ENCODE measurements at places on chromosomes 1 and 21. TPM values are rescaled to one million over a fixed set of nuclear protein-coding genes. Genes with fewer than 3 reads are reported as not detected.

- no peak for DNase-seq
These were observed 18.5 kb upstream of the LYPLAL1 start for GRCh38 chr1:219155135-219155534.

DNA sequence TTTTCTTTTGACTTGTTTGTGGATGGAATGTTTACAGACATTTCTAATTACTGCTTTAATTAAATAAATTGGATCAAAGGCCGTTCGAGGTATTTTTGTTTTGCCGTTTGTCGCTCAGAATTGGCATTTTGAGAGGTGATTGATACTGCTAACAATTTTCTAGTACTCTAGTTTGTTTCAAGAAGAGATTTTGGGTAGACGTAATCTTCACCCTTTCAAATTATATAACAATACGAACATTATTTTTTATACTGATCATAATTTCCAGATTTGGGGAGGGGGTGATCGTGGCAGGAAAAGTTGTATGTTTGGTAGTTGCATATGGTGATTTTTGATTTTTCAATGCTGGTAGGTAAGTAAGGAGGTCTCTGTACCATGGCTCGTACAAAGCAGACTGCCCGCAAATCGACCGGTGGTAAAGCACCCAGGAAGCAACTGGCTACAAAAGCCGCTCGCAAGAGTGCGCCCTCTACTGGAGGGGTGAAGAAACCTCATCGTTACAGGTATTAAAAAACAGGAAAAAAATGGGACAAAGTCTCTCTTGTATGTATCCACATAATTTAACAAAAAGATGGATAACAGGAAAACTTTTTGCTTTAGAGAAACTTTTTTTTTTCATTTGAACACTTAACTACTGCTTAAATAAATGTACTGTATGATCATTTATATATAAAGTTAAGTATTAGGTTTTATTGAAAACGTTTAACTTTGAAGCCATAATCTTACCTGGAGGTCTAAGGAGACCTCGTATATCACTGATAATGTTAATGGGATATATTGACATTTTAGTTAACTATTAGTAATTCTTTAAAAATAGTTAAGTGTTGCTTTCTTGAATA, 1.7 kb downstream of the H3-3A start:
- DNase-seq = no peak

DNA sequence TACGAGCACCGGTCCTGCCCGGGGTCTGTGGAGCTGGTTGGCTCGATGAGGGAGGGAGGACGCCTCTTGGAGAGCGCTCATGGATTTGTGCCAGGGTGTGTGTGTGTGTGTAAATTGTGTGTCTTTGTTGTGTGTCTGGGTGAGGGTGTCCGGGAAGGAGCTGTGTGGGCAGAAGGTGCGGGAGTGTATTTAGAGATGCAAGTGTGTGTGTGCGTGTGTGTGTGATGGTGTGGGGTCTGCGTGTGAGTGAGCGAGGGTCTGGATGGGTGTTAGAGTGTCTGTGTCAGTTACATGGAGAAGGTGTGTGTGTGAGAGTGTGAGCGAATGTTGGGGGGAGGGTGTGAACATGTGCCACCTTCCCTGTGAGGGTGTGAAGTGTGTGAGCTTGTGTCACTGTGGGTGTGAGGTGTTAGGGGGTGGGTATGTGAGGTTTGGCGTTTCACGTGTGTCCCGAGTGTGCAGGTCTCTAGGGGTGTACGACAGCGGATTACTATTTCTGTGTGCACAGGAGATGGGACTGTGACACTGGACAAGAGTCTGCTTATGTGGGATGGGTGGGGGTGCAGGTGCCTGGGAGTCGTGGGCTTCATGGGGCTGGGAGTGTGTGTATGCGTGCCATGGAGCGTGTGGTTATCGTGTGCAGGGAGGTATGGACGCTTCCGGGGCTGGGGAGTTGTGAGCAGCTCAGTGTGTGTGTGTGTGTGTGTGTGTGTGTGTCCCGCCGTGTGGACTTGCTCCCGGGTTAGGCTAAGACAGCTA, 880 bp downstream of the IGSF21 start:
- DNase-seq = peak; percentile 26

DNA sequence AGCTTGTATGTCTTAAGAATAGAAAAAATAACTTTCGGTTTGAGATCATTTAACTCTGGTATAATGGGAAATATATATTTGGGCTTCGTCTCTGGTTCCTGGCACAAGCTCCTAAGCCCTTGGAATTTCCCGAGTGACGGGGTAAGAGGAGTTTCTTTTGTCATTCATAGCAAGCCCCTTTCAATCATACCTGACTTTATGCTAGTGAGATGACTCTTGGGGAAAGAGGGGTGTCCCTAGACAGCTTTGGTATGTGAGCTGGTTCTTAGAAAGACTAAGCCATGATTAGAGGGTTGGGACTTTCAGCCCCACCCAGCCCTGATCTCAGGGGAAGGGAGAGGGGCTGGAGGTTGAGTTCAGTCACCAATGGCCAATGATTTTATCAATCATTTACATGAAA, 13.9 kb upstream of the MTARC1 start:
- DNase-seq = no peak

Gene ERICH3
- not detected for total RNA-seq

GRCh38 chr21:45270306-45270821, 17.3 kb downstream of the POFUT2 start:
- no peak for DNase-seq

Gene ZFP69B
- total RNA-seq = 17.1 TPM

GRCh38 chr1:119147661-119148090, 7.2 kb upstream of the WARS2 start:
- DNase-seq = no peak

DNA sequence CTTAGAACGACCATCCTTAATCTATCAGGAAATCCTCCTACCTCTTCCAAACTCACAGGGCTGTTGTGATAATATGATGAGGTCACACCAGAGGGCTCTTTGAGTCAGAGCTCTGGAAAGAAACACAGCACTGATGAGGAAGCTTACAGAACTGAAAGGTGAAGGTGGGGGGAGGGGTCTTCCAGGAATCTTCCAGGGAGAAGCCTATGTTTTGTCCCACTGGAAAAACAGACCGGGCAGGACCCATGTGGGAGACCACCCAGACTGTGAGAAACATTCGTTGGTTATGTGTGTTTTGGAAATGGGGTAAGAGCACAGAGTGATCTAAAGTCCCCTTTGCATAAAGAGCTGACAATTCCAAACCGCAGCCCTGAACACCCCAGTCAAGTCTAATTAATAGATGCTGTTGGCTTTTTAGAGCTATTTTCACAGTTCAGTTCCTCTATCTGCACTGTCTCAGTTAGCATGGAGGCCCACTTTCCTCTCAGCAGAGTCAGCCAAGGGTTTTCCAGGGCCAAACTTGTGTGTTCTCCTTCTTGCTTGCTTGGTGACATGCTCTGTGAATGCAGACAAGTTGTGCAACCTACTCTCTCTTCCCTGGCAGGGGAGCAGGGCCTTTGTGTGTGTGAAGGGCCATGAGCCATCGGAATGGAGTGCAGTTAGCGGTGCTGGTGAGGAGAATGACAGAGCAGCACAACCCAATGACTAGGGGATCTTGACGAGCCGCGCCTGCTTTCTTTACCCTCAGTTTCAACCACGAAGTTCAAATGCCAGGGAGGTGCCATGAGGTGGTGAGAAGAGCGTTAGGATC, 12.3 kb downstream of the PHLDA3 start:
- DNase-seq = peak; percentile 38

DNA sequence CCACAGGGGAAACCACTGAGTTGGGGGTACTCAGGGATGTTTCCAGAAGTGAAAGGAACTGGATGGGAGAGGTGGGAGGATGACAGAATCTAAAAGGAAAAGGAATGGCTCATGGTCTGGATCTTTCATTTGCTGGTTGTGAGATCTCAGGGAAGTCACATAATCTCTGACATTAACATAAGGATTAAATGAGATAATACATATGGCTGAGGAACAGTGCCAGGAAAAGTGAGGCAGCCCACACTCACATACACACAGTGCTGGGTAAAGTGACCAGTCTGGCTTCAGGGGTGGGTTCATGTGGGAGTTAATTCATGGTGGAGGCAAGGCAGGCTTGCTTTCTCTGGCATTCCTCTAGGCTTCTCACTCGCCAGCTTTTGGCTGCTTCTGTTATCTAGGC, 3.9 kb upstream of the PTCH2 start:
- no peak for DNase-seq

Gene GBP6
- not detected for total RNA-seq

Gene FNDC10
- total RNA-seq = 7.8 TPM

GRCh38 chr1:235129774-235130570, 1.3 kb upstream of the TOMM20 start:
- no peak for DNase-seq

DNA sequence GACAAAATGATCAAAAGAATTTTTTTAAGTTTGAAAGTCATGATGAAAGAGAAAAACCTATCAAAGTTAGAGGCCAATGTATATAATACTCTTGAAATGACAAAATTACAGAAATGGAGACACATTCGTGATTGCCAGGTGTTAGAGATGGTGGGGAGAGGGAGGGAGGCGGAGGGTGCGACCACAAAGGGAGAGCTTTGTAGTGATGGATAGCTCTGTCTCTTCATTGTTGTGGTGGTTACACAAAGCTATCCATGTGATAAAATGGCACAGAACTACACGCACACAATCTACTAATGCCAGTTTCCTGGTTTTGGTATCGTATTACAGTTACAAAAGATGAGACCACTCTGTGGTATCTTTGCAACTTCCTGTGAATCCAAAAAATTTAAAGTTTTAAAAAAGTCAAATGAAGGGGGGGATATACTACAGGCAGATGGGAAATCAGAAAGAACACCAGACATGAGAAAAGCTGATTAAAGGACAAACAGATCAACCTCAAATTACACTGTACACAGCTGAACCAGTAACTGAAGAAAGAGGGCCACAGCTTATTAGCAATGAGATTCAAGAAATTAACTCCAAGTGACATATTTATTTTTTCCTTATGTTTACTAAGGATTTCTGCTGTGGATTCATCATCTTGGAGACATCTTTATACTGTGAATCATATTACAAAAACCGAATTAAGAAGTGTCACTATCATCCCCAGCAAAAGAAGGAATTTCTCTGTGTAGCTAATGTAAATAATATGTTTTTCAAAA, 199.1 kb downstream of the SLC45A1 start:
- DNase-seq = no peak

DNA sequence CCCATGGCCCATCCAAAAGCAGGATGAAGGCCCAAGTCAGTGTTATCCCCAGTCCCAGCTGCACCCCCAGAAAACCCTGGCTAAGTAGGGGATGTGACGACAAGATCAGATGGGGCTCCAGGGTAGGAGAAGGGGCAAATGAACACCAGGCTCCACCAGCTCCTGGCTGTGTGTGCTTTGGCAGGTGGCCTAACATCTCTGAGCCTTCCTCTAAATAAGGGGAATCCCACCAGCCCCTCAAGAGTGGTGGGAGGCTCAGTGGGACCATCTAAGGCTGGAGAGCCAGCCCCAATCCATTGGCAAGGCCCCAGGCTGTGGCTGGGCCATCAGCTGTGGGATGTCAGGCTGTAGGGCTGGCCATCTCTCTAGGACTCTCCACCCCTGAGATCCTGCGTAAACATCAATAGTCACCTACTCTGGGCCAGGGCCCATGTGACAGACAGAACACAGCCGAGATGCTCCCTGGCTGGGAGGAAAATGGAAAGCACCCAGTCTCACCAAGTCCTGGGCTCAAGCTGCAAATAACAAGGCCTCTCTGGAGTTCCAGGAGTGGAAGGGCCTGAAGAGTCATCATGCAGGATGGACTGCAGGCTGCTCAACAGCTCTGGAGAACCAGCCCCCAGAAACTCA, 7.5 kb downstream of the SDC3 start:
- DNase-seq = no peak

- no peak for DNase-seq
These were observed 37.2 kb downstream of the KANK4 start for GRCh38 chr1:62281922-62282555.

DNA sequence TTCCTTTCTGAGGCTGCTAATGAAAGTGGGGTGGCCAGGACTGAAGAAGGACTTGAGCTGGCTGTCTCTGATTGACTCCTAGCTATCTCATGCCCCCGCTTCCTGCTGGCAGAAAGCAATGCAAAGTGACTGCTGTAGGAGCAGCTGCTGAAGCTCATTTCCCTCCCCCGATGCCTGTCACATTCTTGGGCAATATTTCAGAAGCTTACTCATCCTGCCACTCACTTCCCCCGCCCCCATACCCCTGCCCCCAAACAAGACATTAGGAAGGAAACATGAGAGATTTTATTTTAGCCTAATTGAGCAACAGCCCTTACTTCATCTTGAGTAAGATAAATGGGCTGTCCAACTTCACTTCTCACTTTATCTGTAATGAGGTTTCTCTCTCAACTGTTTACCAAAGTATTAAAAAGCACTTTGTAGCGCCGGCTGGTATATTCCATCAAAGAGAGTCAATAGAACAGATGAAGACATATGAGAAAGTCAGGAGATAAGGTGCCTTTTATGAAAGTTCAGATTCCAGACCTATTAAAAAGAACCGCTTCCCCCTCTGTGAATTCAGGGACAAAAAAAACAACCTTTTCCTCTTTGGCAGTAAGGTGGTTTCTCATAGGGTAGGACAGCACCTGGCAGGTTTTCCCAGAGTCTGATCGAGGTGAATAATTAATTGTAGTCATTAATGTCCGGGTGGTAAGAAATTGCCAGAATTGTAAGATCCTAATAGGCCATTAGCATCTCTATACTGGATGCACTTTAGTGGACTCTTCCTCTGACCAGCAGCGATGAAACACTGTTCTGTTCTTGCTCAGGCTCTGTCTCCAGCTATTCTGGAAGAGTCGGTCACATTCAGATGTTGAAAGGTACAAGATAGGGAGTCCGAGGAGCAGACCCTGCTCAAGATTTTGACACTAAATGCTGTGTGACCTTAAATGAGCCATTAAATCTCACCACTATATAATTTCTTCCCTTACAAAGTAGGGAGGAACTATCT, 70.2 kb downstream of the SH3GLB1 start:
- peak; percentile 16 for DNase-seq

DNA sequence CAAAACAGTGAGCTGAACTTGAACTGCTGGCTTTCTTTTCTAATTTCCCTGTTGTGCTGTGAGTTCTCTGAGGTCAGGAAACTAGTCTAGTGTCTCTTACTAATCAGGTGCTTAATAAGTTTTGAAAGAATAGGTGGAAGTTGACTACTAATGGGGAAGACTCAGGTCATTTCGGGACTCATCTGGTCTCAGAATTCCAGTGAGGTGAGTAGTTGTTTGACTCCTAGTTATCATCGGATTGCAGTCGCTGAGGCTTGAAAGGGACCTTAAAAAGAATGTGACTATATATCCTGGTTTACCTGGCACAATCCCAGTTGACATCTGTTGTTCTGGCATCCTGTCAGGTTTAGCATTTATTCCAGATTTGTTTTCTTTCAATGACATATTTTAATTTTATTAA, 81.4 kb upstream of the SPAG17 start:
- no peak for DNase-seq

GRCh38 chr1:157199421-157199755, 61.2 kb upstream of the ETV3 start:
- DNase-seq = no peak

- no peak for DNase-seq
These were observed 107.8 kb downstream of the TMEM53 start for GRCh38 chr1:44566281-44567046.

DNA sequence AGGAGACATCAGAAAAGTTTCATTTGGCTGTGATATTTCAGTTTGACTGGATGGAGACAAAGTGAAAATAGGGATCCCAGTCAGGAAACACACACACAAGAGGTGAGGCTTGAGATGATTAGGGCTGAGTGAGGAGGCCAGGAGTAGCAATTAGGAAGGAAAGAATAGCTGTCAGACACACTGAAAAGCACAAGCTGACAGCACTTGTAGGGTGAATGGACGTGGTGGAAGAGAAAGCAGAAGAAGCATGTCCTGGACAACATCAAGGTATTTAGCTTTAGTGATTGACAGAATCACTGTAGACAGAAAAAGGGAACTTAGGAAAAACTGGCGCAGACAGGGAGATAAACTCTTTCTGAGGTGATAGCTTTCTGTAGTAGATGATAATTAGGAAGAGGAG, 347.7 kb downstream of the TGFB2 start:
- peak; percentile 47 for DNase-seq

Data from neural progenitor cell (in vitro differentiated cells).